ENCODE measurements at places on chromosomes 7 and 10. TPM values are rescaled to one million over a fixed set of nuclear protein-coding genes. Genes with fewer than 3 reads are reported as not detected.

DNA sequence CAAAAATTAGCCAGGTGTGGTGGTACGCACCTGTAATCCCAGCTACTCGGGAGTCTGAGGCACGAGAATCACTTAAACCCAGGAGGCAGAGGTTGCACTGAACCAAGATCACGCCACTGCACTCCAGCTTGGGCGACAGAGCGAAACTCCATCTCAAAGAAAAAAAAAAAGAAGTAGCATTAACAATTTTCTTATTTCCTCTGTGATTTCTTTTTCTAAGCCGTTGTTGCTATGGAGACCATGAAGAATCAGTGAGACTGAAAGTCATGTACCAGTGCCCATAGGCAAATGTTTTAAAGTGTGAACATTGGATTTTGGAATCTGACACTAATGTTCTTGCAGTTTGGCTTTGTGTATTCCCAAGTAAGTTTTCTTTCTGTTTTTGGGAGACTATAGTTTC is 18.4 kb upstream of the MAP3K8 start:
- no peak for DNase-seq

DNA sequence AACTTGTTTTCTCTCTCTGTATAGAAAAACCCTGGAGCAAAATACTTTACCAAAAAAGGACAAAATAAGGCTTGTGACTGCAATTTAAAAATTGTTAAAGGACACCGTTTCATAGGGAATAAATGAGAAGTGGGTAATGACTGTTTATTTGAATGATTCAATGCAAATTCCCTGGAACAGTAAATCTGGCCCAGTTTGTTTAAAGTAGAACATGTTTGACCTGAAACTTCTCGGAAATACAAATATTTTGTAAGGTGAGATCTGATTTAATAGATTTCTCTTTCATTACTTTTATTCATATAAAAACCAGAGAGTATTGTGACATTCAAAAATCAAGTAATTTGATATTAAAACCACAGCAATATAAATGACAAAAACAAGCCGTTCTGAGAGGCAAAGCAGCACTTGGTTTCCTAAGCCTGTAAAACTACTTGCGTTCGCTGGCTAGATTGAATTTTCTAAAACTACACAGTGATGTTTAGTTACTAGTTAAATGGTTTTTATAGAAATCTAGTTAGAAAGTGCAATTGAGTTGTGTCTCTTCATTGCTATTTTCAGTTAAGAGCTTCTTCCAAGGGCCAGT is 76.8 kb upstream of the PITRM1 start:
- DNase-seq = no peak

GRCh38 chr7:30323006-30323355 is 38.6 kb downstream of the ZNRF2 start:
- DNase-seq = no peak

- DNase-seq = no peak
These were observed 147.1 kb downstream of the SLC25A13 start for GRCh38 chr7:96174812-96175211.

DNA sequence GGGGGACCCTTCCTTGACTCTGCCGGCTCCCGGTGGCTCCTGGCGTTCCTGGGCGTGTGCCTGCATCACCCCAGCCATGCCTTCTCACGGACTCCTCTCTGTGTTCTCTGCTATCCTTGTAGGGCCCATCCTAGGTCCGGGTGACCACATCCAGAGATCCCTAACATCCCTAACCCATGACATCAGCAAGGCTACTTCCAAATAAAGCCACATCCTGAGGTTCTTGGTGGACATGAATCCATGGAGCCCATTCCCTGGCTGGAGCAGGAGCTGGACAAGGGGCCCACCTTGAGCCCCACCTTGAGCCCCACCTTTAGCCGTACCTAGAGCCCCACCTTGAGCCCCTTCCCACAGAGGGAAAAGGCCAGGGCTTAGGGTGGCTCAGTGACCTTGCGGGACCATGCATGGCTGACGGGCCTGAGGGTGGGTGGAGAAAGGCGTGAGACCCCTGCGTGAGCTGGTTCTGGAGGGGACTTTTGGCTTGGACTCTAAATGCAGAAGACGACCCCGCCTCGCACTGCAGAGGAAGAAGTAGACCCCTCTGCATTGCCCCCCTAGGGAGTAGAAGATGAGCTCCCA is 58.5 kb upstream of the INPP5A start:
- DNase-seq = no peak

FAM185A gene
- polyA plus RNA-seq = 3.0 TPM

DNA sequence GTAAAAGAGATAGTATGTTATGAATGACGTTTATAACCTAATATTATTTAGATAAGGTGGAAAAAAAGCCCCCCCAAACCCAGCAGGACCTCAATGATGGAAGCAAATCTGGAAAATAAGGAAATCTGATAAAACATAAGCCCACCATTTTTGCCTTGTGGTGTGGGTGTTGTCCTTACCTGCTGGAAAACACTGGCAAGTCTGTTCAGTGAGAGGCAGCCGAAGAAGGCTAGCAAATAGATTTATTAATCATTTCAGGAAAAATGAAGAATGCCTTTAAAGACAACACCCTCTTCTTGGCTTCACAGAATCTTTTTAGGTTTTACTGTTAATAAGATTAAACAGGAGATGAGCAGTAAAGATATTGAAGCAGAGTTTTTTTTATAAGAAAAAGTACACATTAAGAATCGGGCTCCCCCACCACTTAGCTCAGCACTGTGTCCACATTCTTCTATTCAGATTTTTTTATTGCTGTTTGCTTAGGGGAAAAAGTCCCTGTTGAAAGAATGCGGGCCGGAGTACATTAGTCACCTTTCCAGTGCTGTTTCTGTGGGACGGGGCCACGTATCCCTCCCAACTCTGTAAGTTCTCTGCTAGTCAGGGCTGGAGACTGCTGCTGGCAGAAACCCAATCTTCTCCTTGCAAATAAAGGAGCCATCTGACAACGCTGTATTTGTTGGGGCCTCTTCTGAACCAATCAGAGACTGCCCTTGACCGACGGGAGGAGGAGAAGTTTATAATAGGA is 104.1 kb downstream of the EVX1 start:
- DNase-seq = peak; percentile 76

DNA sequence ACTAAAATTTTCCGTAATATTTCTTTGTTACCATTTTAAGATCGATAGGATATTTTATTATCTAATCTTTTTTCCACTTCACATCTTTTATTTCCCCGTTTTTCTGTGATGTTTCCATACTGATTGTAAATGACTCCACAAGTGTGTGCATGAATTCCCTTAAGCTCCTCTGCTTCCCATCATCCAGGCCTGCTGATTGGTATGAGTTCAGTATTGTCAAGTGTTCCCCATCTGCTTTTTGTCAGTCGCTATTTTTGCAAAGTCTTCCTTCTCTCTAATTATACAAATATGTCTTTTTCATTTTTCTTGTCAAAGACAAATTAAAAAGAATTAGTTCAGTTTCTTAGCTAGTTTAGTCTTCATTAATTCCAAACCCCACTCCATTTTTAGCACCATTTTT is 184.7 kb downstream of the EXOC4 start:
- no peak for DNase-seq

- DNase-seq = no peak
These were observed 64.9 kb downstream of the PLXNA4 start for GRCh38 chr7:132511387-132511786.

DNA sequence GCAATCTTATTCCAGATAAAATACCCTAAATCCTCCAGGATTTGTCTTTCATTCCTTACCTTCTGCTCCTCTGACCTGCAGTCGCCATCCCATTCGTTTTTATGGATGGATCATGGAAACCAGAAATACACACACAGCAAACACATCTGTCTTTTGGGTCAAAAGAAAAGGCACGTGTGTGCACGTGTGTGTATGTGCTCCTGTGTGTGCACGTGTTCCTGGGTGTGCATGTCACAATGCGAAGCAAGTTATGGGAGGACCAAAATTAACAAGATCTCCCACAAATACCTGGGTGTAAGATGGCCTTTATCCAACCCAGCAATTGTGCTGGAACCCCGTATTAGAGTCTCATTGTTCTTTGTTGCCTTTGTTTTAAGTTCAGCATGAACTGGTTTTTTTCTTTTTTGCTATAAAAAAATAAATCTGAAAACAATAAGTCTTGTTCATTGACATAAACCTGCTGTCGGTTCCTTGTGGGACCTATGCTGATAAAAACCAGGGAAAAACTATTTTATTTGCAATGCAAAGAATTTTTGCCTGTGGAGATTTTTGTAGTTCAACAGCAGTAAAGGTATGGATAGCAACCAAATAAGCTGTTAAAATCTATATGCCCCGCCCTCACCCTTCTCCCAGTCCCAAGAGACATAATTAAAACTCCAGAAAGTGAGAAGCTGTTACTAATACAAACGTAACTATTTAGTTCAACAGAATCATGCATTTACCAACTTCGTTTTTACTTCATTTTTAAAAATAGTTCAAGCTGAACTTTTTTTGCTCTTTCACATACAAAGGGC is 229.6 kb downstream of the CREB5 start:
- DNase-seq = no peak

DNA sequence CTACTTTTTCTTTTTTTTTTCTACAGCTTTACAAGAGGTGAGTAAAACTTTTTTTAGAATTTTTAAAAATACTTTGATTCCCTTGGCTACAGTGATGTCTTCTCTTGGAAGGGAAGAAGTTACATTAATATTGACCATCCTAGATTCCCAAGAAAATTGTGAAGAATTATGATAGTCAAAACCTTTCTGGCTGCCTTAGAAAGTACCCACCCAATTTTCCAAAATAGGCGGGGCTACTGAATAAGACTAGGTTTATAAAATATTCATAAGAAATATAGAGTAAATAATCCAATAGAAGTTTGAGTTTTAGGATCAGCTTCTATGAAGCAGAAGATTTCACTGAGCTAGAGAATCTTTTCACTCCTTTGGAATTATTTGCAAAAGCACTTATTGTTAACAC is 3.0 kb downstream of the COL1A2 start:
- no peak for DNase-seq

NEUROG3 gene
- not detected for polyA plus RNA-seq

- no peak for DNase-seq
These were observed 4.8 kb upstream of the POLR1F start for GRCh38 chr7:19713676-19714075.

GRCh38 chr7:20030417-20030816 is 186.8 kb downstream of the MACC1 start:
- DNase-seq = no peak

GRCh38 chr7:109387530-109387929 is 817.9 kb downstream of the DNAJB9 start:
- DNase-seq = no peak

GRCh38 chr10:70540089-70540788 is 61.7 kb downstream of the PALD1 start:
- DNase-seq = no peak

- DNase-seq = no peak
These were observed 94.6 kb upstream of the MACROH2A2 start for GRCh38 chr10:69957886-69958555.

GRCh38 chr10:66505003-66505657 is 420.7 kb upstream of the LRRTM3 start:
- DNase-seq = no peak

SMARCD3 gene
- polyA plus RNA-seq = 46.6 TPM

SLC29A4 gene
- polyA plus RNA-seq = 3.4 TPM

- no peak for DNase-seq
These were observed 13.0 kb downstream of the AKR1D1 start for GRCh38 chr7:138089080-138089901.

APBB1IP gene
- 4.3 TPM for polyA plus RNA-seq

DNA sequence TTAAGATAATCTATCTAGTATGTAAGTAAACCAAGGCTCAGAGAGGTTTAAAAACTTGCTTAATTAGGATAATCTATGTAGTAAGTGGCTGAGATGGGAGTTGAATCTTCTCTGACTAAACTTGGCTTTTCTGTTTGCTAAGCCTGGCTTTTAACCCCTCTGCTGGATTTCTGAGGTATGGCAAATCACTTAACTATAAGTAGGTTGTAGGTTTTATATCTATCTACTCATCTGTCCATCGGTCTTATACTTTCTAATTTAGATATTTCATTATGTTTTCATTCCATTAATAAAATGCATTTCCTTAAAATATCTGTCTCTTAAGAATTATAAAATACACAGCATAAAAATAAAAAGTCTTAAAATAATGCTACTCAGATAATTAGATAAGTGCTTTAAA is 59.4 kb downstream of the ST7 start:
- no peak for DNase-seq

SPDYE1 gene
- polyA plus RNA-seq = not detected

DNA sequence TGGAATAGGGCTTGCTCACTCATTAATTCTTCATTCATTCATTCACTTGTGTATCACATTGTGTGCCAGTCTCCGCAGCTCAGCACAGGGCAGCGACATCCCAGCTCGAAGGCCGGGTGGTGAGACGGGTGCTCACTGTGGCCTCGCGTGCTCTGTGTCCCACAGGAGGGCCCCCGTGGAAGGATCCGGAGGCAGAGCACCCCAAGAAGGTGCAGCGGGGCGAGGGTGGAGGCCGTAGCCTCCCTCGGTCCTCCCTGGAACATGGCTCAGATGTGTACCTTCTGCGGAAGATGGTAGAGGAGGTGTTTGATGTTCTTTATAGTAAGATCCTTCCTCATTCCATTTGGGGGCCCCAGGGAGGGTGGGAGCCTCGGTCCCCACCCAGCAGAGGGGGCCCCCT is 61.6 kb downstream of the GTF2IRD1 start:
- no peak for DNase-seq

DNA sequence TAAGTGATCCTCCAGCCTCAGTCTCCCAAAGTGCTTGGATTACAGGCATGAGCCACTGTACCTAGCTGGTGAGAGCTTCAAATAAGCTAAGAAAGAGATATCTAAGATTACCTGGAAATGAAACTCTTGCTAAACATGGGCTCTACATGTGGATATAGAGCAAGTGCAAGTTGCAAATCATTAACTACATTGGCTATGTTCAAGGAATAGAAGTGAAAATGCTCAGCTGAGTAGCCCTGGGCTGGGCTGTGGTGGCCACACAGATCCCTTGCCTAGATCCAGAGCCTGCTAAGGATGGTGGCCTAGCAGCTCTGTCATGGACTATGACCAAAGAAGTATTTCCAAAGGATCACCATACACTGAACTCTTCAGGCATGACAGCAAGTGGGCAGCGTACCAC is 209.3 kb downstream of the PLXNA4 start:
- no peak for DNase-seq

GRCh38 chr10:79463578-79464496 is 18.4 kb upstream of the ZCCHC24 start:
- DNase-seq = no peak

- no peak for DNase-seq
These were observed 700 bp downstream of the GSAP start for GRCh38 chr7:77415476-77415822.

DNA sequence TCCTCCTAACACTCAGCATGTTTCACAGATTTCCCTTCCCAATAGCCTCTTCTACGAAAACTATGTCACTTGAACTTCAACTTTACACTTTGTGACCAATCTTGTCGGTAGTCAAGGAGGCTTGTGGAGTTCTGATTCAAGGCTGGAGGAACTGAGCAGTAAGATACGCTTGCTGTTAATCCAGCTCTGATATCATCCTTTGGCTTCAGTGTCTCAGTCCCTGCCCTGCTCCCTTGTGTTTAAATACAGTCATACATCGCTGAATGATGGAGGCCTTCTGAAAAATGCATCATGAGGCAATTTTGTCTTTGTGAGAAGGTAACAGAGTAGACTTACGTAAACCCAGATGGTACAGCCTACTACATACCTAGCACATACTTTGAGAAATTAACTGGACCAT is 173.6 kb downstream of the RNF133 start:
- no peak for DNase-seq

KNDC1 gene
- 1.1 TPM for polyA plus RNA-seq

CALML3 gene
- polyA plus RNA-seq = not detected

Data from BJ (cell line).